Femur (tissue), 1 donor: ENCODE measurements at places on chromosomes 3 and 15.

DNA sequence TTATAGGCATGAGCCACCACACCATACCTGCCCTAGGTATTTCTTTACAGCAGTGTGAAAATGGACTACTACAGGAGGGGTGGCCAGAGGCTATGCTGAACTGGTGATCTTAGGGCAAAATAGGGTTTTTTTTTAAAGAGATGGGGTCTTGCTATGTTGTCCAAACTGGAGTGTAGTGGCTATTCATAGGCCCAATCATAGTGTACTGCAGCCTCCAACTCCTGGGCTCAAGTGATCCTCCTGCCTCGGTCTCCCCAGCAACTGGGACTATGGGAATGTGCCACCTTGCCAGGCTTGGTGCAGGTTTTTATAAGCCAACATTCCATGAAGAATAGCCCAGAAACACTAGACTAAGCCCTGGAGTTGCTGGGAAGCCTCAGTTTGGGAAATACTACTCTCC is 28.6 kb upstream of the TSC22D2 start:
- no peak for DNase-seq

- DNase-seq = no peak
Observed at GRCh38 chr3:16319723-16320122, 54.7 kb downstream of the OXNAD1 start.

- no peak for DNase-seq
Observed at GRCh38 chr3:43206632-43207031, 79.7 kb upstream of the SNRK start.

- no peak for DNase-seq
Observed at GRCh38 chr3:27927882-27928281, 205.8 kb upstream of the EOMES start.

DNA sequence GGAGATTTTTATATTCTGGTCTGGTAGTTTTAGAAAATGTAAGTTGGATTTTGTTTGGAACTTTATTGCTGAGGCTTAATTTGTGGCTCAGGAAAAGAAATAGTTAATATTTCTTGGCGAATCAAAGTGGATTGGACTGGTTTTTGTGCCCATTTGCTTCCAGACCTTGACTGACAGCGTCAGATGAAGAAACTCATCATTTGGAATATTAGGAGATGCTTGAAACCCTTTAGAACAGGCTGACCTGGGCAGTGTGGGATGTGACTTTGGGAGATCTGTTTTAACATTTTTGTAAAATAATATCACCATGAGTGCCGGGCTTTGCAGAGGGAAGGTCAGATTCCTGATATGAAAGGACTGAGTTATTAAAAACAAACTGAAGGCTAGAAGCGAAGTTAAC is 83.0 kb downstream of the AAGAB start:
- DNase-seq = no peak

DNA sequence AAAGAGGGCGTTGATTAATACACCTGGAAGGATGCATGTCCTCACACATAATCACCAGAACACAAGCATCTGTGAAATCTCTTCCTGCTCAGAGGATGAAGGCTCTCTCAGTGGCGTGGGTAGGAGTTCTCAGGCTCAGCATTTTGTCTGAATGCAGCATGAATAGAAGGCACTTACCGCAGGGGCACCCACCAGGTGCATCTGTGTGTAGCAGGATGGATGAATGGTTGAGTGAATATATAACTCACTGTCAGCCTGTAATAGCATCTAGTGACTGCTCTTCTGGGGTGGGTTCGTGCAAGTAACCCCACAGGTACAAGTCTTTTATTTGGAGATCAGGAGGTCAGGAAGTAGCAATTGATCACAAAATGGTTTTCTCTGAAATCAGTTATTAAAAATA is 143.0 kb downstream of the SQOR start:
- no peak for DNase-seq

DNA sequence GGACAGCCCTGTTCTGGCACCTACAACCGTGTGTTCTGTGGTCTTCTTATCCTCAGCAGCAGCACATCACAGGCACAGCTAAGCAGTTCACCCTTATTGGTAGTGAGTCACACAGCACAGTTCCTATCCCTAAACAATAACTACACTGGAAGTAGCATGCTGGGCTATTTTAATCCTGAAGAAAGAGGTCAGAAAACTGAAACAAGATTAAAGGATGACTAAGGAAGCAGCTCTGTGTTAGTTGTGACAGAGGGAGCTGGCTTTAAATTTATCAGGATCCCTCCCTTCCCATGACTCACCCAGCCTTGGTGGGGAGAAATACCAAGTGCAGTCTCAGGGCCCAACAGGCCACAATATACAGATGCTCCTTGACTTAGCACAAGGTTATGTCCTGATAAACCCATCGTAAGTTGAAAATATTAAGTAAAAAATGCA is 144.3 kb downstream of the ERC2 start:
- no peak for DNase-seq

GRCh38 chr3:124007186-124007585 is 15.3 kb upstream of the ROPN1 start:
- DNase-seq = no peak

DNA sequence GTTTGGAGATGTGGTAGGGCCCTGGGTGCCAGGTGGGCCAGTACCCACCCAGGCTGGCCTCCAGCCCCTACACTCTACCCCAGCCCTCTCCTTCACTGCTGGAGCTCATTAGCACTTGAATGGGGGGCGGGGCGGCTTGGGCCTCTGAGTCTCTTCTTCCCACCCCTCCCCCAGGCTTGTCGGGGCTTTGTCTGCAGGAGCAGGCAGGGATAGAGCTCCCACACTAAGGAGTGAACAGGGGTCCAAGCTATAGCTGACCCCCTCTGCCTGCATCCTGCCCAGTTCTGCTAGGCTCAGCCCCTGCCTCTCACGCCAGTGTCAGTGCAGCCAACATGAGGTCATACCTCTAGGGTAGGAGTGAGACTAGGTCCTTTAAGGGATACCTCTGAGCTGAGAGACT is 5.2 kb downstream of the GNAI2 start:
- no peak for DNase-seq

DNA sequence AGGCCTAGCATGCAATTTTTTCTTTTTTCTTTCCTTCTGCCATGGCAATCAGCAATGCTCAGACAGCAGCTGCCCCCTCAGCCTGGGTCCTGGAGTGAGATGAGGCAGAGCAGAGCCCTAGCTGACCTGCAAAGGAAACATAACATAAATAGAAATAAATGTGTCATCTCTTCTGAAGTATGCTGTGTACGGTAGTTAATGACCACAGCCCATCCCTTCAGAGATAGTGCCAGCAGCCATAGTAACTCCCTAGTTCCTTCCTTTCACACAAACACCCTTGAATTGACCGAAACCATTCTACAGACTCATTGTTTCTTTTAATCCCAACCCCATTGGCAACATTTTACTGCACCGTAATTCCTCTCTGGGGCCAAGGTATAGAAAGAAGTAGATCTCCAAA is 8.4 kb upstream of the CD47 start:
- no peak for DNase-seq
